Spleen (tissue), 13 donors: ENCODE measurements at places on chromosomes 7 and 10.
A peak's percentile ranks its signal among the peaks of the same experiment; 100 is the strongest.

GRCh38 chr10:46050941-46051623, 5.0 kb upstream of the MSMB start:
- DNase-seq, result no peak

DNA sequence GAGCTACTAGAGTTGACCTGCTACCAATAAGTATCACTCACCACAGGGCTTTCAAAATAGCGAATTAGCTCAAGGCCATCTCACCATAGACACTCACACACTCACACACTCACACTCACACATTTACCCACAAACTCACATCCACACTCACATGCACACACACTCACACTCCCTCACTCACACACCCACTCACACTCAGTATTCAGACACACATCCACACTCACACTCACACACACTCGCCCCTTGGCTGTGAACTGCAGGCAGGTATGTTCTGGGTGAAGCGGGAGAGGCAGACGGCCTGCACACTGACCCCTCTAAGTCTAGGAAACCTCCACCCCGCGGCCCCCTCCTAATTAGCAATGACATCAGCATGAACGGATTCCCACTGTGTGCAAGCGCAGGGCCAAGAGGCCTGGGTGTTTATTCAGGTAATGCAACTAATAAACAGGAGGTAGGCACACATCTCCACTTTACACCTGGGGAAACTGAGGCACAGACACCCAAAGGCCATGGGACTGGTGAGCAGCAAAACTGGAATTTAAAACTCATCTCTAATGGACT, 94.6 kb downstream of the ADARB2 start:
- no peak for DNase-seq

- no peak for DNase-seq
These were observed 117.5 kb upstream of the HGF start for GRCh38 chr7:81887098-81888090.

DNA sequence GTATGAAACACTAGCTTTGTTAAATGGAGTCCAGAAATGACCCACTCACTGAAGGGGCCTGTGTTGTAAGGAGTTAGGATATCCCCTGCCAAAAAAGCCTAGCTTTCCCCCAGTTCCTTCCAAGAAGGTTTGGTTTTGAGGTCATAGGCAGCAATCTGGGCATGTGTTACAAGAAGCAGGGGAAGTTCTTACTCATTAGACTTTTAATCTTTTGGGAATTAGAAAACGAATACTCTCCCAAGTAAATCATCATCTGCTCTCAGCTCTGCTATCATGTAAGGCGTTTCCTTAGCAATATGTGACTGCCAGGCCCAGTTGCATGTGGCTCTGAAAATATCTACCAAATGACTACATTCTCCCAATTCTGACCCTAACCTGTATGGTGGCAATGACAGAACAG, 3.7 kb downstream of the NOD1 start:
- DNase-seq, result no peak

DNA sequence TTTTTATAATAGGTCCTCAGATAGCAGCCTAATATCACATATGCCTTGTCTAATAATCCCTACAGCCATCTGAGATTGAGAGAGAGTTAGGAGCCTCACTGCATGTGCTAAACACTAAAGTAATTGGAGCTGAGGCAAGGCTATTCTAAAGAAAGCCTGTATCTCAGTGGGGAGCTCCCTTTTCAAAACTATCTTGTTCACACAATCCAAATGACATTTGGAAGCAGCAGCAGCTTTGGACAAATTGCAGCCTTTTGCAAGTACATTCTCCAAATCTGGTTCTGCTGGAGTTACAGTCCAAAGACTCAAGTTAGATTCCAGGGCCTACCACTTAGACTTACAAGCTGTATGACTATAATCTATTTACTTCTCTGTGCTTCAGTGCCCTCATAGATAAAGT, 104.5 kb downstream of the MACC1 start:
- no peak for DNase-seq

DNA sequence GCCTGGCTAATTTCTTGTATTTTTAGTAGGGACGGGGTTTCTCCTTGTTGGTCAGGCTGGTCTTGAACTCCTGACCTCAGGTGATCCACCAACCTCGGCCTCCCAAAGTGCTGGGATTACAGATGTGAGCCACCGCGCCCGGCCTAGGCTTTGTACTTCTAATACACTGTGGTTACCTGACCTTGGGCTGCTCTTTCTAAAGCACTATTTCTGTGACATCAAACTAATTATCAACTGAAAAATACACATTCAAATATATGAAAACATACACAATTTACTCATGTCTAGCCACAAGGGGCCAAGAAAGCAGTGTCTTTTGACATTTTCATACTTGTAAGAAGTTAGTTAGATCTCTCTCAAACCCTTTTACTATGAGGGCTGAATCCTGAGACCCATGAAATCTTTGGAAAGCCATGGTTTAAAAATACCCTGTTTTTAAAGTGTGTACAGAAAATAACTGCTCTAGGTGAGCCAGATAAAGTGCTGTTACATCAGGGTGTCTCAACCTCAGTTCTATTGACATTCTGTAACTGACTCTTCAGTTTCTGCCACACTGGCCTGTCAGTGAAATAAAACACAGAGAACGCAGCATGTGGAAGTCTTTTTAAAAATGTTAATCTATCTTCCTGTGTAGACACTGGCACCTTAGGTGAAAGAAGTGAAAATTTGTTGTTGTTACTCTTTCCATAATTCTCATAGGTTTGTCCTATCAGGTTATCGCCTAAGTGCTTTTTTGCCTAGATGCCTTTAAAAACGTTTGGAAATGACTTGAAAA, 58.8 kb downstream of the CREM start:
- no peak for DNase-seq

- no peak for DNase-seq
These were observed 218.3 kb downstream of the ELFN1 start for GRCh38 chr7:1888425-1888824.

DNA sequence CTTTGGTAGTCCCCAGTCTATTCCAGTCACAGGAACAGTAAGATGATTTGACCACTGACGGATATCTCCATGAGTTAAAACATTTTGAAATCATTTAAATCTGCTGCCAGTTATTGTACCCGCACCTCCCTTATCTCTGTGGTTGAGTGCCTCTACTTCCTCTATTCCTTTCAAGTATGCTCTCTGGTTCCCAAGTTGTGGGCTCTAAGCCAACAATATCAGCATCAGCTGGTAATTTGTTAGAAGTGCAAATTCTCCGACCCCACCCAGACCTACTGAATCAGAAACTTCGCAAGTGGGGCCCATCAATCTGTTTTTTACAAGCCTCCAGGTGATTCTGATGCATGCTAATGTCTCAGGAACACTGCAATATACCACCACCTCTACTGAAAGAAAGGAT, 235.5 kb downstream of the CCSER2 start:
- no peak for DNase-seq

- no peak for DNase-seq
These were observed 14.8 kb downstream of the KIF5B start for GRCh38 chr10:32041290-32042028.

GRCh38 chr10:86068231-86069054, 298.2 kb downstream of the GRID1 start:
- DNase-seq, result peak; percentile 23

DNA sequence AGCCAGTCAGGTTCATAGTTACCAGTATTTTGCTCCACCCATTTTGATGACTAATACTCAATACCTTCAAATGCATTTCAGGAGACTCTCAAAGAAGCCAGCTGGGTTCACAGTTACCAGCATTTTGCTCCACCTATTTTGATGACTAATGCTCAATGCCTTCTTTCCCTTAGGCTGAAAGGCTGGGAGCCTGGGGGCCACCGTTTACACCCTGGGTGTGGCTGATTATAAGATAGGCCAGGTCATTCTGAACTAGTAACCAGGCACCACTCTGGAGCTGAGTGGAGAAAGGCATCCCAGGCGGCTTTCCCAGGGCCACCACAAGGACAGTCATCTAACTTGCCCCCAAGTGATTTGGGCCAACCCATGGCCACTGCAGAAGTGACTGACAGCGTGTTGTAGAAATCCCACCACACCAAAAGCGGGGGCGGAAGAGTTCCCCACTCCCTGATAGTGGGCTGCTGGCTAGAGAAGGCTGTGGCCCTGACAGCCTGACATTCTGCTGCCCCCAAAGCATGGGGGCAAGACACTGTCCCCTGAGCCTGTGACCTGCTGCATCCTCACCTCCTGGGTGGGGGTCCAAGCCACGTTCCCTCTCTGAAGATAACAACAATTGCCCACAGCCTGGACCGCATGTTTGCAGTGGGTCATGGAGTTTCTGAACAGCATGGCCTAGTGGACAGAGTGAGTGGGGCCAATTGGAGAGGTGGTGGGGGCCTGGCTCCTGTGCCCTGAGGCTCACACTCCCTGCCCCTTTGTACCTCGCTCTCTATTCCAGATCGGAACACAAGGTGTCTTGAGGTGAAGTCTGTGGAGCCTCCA, 23.0 kb upstream of the ZNF488 start:
- DNase-seq, result peak; percentile 56

DNA sequence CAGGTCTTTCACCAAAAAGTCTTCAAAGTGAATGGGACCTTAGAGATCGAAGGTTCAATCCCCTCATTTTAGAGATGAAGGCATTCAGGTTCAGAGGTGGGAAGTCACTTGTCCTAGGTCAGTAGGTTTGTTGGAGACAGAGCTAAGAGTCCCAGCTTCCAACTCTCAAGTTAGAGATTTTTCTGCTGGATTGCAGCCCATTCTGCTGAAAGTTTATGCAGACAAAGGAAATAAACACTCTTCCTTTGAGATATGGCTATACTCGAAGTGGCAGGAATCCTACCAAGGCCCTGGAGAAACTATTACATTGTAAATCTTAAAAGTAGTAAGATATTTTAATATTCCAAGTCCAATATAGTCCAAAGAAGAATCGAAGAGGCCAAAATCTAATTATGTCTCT, 64.4 kb downstream of the LYZL1 start:
- no peak for DNase-seq

DNA sequence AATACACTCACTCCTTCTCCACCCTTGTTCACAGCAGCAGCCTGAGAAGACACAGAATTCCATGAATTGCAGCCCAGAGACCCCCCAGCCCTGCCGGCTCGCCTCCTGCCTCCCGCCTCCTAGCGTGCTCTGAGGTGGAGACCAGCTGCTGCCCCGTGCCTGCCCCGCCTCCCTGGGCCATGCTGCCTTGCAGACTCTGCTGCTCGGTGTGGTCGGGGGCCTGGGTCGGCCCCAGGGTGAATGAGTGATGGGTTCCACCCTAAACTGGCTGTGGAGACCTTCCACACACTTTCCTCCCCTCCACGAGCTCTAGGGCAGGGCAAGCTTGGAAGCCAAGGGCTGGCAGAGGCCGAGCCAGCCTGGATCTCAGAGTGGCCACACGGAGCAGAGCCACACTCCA, 479.3 kb downstream of the DNAJB6 start:
- DNase-seq, result peak; percentile 71

DNA sequence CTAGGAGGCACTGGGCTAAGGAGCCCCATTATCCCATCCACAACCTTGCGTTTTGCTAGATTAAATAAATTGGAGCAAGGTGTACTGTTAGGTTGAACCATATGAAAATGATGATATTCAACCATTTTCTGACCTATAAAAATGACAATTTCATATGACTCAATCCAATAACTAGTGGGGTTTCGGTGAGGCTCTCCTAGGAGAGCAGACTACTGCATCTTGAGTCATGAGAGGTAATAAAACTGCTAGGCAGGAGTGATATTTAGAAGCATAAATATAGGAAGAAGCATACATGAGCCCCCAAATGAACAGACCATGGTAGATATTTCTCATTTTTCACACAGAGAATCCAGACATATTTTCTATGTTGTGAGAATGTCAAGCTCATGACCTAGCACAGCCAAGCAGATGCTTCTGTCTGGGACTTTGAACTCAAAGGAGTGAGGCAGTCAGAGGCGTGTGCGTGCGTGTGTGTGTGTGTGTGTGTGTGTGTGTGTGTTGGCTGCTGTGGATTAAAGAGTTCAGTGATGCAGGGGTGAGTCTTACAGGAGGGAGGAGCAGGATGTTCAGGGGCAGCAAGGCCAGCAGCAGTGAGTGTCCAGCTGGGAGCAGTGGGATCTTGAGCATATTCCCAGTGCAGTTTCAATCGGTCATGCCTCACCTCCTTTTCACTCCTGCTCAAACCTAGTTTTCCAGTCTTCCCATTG, 17.8 kb upstream of the WDR11 start:
- no peak for DNase-seq

DNA sequence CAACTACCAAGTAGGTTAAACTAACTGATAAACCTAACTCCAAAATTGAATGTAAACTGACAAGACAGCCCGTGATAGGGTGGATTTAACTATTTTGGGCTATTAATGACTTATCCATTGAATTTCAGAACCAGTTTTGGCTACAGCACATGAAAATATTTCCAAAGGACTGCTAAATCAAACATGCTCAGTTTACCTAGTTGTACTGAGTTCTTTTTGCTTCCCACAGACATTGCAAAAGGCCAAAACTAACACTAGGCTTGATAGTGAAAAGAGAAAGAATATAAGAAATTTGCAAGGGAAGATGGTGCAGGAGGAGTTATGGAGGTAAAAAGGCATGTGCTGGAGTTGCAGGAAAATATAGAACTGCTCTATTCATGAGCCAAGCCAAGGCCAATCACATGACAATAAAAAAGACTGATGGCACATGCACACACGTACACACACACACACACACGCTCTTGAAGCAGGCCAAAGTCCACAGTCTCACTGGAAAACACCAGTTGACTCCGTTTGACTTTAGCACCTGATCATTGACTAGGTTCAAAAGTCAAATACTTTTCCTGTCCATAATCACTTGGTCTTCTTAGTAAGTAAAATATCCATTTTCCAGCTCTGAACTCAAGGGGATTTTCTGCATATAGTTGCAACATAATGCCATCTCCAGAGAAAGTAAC, 76.0 kb upstream of the AGBL3 start:
- DNase-seq, result no peak

DNA sequence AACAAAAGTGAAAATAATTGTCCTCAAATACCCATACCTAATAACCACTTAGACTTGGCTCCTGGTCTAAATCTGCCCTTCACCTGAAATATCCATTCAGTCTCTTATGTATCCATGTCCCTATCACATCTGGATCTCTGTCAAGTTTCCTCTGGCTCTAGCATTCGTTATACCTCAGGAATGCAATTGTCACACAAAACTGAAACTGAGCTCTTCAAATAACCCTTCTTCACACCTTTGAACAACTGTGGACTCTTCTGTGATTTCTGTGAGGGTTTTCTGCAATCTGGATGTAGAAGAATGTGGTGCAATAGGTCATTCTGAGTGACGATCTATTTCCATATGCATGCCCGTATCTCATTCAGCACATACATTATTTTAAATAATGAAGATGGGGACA, 53.5 kb upstream of the FGL2 start:
- no peak for DNase-seq

- DNase-seq, result no peak
These were observed 46.6 kb upstream of the GRID1 start for GRCh38 chr10:86413046-86413728.

DNA sequence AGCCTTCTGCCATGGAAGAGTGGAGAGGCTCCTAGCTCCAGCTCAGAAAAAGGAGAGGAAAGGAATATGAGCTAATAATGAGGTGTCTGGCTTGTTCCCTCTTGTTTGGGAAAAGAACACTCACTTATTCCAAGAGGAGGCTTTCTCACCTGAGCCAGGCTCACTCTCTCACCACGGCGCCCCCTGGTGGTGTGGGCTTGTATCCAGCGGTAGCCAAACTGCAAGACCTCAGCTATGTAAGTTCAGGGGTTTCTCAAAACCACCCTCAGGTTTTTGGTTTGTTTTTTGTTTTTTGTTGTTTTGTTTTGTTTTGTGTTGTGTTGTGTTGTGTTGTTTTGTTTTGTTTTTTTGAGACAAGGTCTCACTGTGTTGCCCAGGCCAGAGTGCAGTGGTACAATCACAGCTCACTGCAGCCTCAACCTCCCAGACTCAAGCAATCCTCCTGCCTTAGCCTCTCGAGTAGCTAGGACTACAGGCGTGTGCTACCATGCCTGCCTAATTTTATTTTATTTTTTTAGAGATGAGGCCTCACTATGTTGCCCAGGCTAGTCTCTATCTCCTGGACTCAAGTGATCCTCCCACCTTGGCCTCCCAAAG, 124.0 kb downstream of the TMEM130 start:
- peak; percentile 91 for DNase-seq
